ENCODE measurements at places on chromosomes 12 and 14.

DNA sequence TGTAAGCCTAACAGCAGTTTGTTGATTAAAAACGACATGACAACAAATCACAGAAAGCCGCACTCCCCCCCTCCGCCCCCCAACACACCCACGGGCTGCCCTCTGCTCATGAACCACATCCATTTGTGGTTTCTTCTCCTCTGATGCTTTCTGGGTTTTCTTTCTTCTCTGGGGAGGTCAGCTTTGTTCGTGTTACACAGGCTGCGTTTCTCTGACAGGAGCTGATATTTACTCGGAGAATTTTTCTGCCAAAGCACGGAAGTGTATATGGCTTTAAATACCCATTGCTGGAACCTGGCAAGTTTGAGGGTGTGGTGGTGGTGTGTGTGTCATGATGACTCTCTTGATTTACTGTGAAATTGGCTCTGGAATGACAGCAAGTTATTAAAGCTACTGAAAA lies 883.7 kb upstream of the TMEM132C start:
- no peak for DNase-seq

- no peak for DNase-seq
Observed at GRCh38 chr12:93709386-93709785, 32.2 kb downstream of the CRADD start.

GRCh38 chr14:68805414-68805813 lies 12.5 kb upstream of the ZFP36L1 start:
- DNase-seq: no peak

DNA sequence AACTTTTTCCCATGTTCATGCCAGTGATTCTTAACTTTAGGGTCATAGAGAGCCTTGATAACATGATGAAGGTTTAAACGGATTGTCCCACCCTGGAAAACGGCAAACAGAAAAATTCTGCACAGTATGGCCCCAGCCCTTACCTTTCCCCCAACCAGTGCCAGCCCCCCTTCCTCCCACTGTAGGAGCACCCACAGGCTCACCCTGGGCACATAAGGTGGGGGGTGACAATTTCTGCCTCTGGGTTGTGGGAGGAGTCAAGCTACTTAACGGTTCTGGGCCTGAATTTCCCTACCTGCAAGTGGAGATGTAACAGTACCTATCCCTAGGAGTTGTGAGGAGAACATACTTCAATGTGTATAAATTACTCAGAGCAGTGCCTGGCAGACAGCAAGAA lies 18.0 kb downstream of the XRCC3 start:
- DNase-seq: no peak

DNA sequence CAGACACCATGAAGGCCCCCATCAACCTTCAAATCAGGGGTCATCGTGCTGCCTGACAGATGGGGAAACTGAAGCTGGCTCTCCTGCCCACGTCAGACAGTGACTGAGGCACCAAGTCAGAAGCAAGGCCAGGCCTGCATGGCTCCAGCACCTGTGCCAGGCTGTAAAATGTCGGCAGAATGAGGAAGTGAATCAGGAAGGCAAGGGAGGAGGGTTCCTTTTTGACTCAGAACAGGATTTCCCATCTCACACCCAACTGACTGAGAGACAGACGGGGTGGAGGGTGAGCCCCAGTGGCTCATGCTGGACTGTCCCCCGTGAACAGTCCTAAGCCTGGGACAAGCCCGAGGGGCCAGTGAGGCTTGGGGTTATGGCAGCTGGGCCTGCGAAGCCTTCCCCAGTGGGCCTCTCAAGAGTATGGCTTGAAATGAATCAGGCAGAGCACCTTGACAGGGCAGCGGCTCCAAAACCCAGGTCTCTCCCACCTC lies 20.9 kb downstream of the SYNE3 start:
- DNase-seq: no peak

GRCh38 chr14:105464501-105464900 lies 10.1 kb upstream of the CRIP2 start:
- DNase-seq: no peak

- DNase-seq: no peak
Observed at GRCh38 chr12:52404951-52405350, 1.2 kb downstream of the KRT82 start.

GRCh38 chr12:42584651-42585111 lies 4.9 kb downstream of the PRICKLE1 start:
- no peak for DNase-seq

GRCh38 chr12:14443531-14443930 lies 78.0 kb downstream of the ATF7IP start:
- no peak for DNase-seq

DNA sequence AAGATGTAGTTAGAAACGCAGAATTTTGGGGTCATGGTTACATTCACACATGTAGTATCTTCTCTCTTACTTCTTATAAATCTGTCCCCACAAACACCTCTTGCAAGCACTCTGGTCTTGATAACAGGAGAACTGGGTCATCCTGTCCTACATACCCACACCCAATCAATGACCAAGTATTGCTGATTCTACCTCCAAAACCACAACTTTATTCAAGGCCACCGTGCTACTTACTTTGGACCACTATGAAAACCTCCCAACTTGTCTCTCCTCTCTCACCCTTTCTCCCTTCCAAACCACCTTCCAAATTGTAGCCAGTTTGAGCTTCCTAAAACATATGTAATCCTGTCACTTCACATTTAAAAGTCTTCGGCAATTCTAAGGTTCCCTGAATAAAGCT lies 5.4 kb downstream of the SERPINA11 start:
- no peak for DNase-seq

DNA sequence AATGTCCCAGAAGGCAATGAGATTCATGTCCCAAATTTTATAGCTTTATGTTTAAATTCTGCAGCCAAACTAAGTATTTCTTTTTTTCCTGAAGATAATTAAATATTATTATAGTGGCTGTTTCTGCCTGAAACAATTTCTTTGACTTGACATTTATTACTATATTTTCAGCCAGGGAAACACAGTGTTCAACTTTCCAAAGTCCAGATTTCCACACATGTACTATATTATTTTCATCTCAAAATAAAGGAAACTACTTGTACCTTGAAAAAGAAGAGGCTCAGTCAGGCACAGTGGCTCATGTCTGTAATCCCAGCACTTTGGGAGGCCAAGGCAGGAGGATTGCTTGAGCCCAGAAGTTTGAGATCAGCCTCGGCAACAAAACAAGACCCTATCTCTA lies 77.8 kb upstream of the BTG1 start:
- no peak for DNase-seq

- DNase-seq: no peak
Observed at GRCh38 chr12:26727482-26728204, 105.4 kb downstream of the ITPR2 start.

DNA sequence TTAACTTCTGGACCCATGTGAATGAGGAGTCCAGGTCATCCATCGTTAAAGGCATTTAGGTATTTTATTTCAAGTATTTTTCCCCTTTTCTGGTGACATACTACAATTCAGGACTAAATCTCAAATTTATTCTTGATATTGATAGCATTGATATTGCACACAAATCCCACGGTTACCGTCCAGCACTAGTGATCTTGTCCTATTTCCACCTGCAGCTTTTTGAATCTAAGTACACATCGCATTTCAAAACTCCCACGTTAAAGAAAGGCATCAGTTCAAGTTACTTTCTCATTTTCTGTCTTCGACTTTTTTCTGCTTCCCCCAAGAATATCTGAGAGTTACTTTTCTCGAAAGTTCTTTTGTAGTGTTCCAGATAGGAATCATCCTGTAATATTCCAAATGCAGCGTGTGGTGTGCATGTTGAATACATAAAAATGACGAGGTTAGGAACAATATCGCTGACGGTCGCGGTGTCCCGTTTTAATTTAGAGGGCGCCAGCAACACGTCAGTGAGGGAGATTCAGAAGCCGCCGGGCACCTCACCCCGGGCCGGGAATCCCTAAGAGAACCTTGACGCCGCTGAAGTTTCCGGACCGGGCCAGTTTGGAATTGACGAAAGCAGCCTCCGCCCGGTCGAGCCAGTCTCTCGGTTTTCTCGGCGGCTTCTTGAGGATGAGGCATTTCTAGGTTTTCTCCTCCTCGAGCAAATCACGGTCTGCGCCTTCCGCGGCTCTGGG lies 569 bp upstream of the RGS6 start:
- no peak for DNase-seq

DNA sequence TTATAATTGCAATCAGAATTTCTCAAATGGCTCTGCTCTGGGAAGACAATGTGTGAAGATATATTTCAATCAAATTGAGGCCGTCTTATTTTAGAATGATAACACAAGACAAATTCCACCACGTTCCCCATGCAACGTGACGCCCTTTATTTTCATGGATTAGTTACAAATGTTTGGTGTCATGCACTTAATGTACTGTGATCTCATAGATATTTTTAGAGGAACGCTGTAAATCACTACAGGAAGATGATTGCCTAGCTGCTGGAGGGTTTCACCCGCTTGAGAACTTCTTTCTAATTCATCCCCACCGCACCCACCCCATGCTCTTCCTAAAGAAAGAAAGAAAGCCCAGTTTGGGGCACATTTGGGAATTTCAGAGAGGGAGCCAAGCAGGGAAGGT lies 117.2 kb downstream of the PLXNC1 start:
- DNase-seq: no peak

- DNase-seq: no peak
Observed at GRCh38 chr12:122866950-122867607, 28.8 kb downstream of the VPS37B start.

- no peak for DNase-seq
Observed at GRCh38 chr12:104272938-104273337, 30.6 kb upstream of the EID3 start.

GRCh38 chr14:96090441-96091148 lies 51.4 kb downstream of the C14orf132 start:
- DNase-seq: no peak
